Thoracic aorta (tissue), 2 donors: ENCODE measurements at places on chromosomes 2 and 18.

- DNase-seq, result no peak
Measured at GRCh38 chr18:58069099-58069498, 25.1 kb downstream of the NEDD4L start.

- DNase-seq, result no peak
Measured at GRCh38 chr2:130251535-130251872, 53.3 kb upstream of the TUBA3E start.

DNA sequence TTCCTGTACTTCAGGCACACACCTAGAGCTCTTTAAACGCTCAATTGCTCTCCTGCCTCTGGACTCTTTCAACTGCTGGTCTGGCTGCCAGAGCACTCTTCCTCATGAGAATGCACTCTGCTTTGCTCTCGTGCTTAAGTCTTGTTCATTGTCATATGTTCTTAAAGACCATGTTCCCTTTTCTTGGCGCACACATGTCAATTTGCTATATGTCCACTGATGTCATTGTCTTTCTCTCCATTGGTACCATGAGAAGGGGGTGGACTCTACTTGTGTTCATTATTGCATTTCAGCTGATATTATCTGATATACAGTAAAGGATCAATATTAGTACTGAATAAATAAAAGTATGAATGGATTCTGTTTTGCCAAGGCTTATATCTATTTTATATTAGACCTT is 16.8 kb downstream of the SPHKAP start:
- DNase-seq, result no peak

DNA sequence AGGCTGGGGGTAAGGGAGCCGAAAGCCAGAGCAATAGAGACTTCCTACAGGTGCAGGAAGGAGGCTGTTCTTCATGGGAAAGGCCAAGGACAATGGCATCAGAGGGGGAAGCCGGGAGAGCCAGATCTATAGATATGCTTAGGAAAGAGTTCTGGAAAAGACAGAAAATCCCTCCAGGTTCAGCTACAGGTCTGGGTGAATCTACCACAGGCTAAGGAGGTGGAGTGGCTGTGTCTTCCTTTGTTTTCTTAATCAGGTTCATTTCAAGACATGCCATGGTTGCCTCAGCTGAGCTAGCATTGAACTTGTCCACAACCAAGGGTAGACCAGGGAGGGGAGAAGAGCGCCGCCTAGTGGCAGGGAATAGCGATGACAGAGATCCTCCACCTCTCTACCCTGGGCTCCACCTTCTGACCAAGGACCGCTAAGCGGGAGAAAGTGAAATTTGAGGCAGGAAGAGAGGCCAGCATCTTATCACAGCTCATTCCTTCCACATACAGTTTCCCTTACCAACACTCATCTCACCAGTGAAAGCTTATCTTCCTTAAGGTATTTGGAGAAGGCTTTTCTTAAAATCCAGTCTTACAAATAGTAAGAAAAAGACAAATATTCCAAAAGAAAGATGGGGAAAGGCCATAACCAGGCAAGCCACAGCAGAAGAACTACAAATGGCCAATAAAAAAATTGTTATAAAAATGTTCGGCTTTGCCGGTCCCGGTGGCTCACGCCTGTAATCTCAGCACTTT is 74.2 kb downstream of the VIT start:
- no peak for DNase-seq

DNA sequence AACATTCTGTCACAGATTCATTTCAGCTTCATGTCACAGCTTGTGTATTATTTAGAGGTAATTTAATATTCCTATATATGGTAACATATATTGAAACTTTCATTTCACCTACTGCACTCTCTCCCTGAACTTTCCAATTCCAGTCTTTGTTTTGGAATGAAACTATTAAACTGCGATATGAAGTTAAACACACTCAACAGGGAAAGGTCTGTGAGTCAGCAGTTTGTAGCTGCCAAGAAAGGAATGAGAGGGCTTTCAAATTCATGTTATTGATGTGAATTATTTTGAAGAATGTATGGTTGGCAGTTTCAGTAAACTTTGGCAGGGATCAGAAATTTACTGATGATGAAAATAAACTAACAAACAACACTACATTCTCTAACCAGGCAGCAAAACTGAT is 148.3 kb downstream of the HNMT start:
- no peak for DNase-seq

DNA sequence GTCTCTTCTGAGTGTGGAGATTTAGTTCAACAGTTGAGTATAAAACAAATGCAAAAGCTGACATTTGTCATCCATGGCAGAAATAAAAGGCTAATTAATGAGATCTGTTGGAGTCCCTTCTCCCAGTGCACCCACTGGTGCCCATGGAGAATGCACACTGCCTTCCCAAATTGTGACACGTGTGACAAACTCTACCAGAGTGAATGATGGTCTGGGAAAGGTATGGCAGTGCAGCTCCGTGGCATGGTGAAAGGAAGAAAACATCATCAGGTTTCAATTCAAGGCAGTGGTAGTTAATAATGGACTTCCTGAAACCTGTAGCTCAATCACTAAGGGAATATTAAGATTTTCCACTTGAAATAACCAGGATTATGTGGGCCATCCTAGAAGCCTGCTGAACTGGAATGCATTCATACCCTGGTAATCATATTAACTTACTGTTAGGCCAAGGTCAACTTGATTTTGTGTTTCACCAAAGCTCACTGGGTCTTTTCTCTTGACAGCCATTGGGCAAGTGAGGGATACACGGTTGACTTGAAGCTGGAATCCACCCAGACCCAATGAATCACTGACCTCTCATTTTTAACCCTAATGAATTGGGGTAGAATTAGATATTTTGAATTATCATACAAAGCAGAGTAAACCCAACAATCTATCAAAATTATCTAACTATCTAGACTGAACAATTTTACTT is 167.6 kb downstream of the AFF3 start:
- DNase-seq, result no peak

DNA sequence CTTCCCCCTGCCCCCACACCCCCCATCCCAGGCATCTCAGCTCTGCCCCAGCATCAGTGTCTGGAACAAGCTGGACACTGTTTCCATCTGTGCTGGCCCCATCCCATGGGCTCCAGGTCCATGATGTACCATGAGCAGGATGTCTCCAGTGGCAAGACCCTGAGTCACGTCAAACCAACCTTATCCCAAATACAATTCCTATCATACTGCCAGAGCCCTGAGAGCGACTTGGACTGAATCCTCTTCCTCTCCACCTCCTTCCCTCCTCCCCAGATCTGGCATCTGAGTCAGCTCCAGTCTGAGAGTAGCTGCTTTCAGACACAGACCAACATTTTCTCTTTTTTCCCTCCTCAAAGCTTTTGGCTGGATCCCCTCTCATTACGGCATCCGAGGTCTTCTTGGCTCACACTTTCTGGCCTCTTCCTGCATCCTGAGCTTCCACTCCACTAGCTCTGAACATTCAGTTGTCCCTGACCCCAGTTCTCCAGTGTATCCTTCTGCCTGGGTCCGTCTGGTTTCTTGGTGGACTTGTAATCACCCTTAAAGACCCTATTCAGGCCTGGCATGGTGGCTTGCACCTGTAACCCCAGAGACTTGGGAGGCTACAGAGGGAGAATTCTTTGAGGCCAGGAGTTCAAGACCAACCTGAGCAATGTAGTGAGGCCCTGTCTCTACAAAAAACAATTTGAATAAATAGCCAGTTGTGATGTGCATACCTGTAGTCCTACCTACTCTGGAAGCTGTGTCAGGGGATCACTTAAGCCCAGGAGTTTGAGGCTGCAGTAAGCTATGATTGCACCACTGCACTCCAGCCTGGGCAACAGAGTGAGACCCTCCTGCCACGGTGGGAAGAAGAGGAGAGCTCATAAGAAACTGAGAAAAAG is 68.3 kb downstream of the ACKR3 start:
- DNase-seq, result no peak

- DNase-seq, result no peak
Measured at GRCh38 chr2:191049728-191050639, 36.0 kb upstream of the STAT1 start.

DNA sequence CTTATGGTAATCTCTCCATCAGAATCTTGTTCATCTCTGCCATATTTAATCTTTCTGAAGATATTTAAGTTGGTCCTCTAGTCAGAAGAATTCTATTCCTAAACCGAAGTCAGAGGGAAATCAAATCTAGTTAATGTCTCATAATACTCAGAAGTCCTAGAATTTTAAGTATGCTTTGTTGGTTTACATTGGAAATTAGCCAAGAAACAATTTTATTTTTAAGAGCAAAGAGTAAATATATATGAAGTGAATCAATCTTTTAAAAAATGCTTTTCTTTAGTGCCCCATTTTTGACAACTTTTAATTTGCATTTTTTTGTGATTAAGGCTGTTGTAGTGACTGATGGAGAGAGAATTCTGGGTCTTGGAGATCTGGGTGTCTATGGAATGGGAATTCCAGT is 38.1 kb downstream of the ME2 start:
- DNase-seq, result no peak

- DNase-seq, result no peak
Measured at GRCh38 chr18:75106746-75107145, 102.2 kb downstream of the PTGR3 start.
